ENCODE measurements at places on chromosomes 6 and 20.

DNA sequence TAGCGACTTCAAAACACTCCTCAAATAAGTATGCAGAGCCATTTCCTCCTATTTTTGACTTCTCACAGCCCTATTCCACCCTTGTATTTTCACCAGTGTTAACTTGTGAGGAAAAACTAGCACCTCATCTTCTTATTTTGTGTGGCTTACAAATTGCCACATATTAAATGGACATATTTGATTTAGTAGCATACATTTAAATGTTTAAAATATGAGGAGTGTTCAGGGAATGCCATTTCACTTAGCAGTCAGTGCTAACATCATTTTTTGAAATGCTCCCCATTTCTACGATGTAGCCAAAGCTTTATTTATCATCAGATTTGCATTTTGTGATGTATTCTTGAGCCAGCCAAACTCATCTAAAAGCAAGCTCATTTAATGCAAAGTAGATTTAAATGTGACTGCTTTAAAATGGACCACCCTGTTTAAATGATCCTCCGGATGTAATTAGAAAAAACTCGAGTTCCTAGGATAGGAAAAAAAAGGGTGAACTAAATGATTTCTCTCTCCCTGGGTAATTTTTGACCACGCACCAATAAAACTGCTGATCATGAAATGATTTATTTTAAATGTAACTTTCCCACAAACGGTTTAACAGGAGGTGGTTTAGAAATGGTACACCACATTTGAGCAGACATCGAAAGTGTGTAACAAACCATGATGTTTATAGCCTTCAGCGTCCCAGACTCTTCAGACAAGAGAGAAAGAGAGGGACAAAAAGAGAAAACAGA is 172.6 kb downstream of the CD83 start:
- DNase-seq, result no peak

DNA sequence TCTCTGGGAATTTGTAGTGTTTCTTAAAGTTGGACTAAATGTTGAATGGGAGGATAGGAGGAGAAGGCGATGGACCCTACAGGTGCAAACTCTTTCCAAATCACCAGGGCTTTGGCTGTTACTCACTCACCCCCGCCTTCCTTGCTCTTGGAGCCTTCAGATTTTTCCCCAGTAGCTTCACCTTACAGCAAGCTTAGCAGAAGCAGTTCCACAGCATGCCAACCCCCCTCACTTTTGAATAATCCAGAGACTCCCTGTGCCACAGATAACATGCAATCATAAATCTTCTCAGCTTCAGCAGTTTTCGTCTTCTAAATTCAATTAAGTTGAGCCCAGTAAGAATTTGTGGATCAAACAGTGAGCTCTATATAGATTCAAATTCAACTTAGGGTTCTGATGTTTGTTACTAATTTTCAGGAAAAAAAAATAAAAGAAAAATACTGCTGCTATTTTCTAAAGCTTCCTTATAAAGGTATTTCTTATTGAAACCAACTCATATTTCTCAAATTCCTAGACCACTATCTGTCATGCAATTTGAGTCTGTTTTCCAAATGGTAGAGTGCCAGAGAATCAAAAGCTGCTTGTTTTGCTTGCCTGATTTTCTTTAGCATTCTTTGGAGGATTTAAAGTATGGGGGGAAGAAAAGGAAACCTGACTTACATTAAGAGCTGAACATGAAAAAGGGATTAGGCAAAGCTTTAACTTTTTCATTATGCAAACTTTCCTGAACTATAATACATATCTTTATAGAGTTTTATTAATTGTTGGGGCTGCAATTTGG is 166.4 kb downstream of the EYA4 start:
- DNase-seq, result no peak

- no peak for DNase-seq
These were observed 49.3 kb upstream of the FLRT3 start for GRCh38 chr20:14386726-14387125.

DNA sequence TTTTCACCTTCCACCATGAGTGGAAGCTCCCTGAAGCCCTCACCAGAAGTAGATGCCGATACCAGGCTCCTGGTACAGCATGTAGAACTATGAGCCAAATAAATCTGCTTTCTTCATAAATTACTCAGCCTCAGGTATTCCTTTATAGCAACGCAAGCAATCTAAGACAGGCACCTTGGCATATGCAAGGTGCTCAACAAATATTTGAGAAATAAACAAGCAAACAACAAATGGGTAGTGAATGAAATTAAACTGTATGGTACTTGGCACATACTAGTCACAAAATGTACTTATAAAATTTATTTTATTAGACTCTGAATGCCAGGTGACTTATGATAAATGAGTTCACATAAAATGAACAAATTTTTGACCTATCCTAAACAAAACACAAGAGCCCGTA is 220.3 kb downstream of the MAFB start:
- no peak for DNase-seq

- no peak for DNase-seq
These were observed 20.8 kb downstream of the GCM2 start for GRCh38 chr6:10861086-10861485.

DNA sequence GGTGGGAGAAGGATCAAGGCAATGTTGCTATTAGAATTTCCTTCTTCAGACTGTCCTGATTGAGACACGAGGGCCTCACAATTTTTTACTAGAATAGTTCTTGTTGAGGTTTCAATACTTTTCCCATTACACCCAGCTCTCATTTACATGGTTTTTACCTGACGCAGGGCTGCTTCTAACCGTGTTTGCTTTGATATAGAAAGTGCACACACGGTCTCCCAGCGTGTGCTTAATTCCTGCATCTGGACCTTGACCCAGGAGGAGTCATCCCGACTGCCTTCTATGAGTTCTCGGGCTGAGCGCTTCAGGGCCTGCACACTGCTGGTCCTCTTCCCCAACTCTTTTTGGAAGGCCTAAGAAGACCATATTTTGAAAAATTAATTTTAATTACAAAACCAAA is 160.2 kb downstream of the DST start:
- DNase-seq, result no peak

DNA sequence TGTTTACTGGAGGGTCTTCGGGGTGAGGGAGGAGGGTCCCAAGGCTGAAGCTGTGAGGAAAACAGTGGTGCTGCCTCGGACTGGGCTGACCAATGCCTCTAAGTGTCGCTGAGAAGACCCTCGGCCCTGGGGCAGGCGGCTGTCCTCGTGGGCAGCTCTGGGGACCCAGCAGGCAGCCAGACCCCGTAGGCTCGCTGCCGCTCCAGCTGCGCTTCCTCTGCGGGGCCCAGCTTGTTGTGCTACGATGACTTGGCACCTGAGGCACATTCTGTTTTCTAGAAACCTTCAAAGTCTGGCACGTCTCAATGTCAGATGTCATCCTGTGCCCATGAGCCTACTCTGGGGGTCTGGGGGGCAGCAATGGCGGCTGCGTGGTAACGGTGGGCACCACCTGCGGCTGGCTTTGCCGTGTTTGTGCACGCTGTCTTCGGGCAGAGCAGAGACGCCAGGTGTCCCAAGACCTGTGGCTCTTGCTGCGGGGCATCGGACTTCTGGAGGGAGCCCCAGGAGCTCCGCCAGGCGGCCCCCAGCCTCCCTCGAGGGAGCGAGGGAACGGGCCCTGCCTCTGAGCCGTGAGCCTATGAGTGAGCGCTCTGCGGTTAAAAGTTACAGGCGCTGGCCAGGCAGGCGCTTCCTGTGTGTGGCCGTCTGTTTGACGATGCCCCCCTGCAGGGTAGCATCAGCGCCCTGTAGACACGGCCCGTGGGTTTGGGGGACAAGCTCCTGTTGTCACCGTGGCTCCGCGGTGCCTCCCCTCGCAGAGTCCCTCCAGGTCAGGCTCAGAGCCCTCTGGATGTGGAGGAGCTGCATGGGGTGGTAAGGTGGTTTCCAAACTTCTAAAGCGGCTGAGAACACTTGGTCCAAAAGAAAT is 6.8 kb downstream of the SLC17A9 start:
- DNase-seq, result no peak

DNA sequence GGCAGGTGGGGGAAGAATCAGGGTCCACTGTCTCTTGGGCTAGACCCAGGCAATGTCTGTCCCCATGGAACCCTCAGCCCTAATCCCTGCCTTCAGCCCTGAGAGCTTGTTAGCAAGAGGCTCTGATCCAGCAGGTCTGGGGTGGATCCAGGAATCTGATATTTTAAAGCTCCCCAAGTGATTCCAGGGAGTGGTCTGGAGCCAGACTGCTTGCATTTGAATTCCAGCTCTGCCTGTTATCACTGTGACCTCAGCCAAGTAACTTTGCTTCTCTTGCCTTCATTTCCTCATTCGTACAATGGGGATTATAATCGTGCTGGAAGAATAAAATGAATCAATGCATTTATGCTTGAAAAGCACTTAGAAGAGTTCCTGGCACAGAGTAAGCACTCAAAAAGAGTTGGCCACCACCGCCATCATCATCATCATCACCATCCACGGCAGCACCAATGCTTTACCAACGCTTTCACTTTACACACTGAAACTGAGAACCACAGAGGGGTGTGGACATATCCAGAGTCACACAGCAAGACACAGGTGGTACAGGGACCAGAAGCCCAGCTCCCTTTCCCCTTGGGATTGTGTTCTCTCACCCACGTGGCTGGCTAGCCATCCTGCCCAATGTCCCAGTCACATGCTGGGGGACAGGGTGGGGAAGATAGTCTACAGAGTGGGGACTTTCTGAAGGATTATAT is 75.7 kb upstream of the RALY start:
- DNase-seq, result no peak

DNA sequence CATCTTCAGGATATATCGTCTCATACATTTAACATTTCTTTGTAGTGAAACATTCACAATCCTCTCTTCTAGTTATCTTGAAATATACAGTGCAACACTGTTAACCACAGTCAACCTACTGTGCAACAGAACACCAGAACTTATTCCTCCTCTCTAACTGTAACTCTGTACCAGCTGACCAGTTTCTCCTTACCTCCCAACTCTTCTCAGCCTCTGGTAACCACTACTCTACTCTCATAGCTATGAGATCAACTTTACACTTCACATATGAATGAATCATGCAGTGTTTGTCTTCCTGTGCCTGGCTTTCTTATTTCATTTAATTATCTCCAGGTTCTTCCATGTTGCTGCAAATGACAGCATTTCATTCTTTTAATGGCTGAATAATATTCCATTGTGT is 337.6 kb downstream of the BTBD9 start:
- DNase-seq, result no peak

DNA sequence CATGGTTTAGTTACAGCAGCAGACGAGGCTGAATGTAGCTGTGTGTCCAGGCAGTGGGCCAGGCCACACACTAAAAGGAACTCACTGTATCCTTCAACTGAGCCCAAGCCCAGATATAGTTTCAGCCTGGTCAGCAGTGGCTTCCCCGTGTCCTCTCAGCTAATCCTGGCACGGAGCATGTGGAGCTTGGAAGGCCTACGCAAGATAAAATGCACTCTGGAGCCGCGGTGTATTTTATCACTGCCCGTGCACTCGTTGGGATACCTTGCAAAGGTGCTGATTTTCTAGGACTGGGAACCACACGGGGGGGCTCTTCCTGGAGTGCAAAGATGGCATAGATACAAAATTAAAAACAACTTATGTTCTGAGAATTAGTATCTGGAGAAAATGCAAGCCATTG is 48.4 kb upstream of the IYD start:
- DNase-seq, result no peak

DNA sequence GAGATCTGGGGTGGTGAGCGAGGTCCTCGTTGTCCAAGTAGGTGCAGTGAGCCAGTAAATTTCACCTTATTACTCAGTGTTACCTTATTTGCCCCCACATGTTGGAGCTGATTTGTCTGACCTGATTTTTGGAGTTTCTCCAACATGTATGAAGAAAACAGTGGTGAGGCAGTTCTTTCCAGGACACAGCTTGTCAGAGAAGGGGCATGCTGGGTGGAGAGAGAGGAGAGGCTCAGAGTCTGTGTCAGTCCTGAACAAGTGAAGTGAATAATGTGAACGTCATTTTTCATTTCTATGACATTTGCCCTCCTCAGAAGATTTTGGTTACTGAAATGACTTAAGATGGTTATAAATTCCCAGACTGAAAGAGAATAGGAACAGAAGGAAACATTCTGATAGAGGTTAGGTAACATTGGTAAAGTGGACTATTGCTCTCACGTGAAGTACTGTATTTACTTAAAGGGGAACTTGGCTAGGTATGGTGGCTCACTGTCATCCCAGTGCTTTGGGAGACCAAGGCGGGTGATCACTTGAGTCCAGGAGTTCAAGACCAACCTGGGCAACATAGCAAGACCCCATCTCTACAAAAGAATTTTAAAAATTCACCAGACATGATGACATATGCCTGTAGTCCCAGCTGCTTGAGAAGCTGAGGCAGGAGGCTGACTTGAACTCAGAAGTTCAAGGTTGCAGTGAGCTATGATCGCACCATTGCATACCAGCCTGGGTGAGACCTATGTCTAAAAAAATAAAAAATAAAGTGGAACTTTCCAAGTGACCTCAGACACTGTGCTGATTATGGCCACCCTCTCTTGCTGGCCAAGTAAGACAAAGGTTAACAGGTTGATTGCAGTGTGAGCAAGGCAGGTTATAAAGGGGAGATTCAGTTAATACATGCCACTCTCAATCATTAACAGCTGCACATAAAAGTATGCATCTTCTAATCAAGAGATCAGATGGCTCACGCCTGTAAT is 184.3 kb downstream of the EDN1 start:
- DNase-seq, result no peak

DNA sequence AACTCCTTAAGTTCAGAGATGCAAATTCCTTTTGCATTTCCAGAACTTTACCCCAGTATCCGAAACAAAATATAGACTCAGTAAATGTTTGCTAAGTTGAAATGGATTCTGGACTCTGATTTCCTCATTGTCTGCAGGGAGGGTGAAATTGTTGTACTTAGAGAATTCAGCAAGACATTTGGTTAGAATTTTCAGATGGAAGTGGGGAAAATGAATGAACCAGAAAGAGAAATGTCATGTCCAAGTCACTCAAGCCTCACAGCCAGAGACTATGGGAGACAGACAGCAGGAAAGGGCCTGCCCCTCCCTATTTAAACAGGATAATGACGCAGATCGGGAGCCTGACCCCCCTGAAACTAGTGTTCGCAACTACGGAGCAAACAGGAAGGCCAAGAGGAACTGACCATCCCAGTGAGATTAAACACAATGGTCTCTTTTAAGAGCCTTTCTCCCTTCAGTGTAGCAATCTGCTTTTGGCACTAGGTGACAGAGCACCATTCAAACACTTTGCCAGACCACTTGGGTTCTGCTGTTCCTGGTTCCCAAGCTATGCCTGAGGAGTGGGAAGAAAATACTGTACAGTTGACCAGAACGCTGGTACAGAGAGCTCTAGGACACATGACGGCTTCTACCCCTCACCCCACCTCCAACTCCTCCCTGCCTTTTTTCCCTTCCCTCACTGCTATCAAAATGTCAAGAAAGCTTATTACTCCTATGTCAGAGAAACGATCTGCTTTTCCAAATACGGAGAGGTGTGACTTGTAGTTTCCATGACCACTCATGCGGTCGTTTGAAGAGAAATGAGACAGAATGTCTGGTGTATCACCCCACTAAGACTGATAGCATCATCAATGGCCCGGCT is 13.7 kb downstream of the NEDD9 start:
- DNase-seq, result no peak

All from fibroblast of skin of left biceps (primary cell).